ENCODE measurements at places on chromosomes 1 and 21. TPM values are rescaled to one million over a fixed set of nuclear protein-coding genes. Genes with fewer than 3 reads are reported as not detected.

- no peak for DNase-seq
Measured at GRCh38 chr21:43728154-43728466, 9.2 kb downstream of the PDXK start.

SZT2 gene
- 16.2 TPM for total RNA-seq

DNA sequence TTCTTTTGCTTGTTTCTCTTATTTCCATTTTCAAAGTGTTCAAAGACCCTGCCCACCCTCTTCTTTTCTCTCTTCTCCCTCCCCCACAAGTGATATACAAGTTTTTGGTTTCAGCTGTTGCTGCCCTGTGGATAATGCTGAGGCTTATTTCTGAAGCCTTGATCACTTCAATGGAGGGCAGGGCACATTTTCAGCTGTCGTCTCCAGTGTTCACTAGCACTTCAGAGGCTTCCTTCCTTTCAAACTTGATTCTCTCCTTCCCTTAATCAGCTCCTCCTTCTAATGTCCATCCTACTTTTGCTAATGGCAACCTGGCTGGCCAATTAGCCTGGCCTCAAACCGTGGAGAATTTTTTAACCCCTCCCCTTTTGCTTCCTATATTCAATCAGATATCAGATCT is 435.7 kb upstream of the RUNX1 start:
- no peak for DNase-seq

DNA sequence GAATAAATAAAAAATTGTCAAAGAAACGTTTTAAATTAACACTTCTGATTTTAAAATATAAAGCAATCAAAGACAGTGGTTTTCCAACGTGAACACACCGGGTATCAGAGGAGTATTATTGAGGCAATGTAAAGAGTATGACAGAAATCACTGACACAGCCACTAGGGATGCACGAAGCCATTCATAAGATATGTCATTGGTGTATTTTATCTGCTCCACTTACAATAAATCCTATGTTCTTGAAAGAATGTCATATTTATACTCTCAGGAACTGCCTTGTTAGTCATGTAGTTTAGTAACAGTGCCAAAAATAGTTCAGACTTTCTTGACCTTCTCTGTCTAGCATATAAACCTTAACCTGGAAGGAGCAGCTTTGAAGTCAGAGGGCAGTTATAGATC is 835.0 kb upstream of the NCAM2 start:
- no peak for DNase-seq

CCDC18 gene
- total RNA-seq = 10.5 TPM

DNA sequence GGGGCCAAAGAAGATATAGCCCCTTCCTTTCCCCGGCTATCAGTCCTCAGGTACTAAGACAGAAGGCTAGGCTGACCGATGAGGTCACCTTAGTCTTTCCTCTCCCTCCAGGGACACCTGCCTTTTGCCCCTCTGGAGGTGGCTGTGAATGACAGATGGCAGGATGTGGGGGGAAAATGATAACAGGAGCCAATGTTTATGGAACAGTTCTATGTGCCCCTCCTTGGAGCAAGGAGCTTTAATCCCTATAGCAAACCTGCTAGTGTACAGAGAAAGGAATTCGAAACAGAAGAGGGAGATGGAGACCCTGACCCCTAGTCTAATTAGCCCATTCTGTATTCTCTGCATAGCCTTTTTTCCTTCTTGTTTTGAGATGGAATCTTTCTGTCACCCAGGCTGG is 28.1 kb downstream of the SERINC2 start:
- no peak for DNase-seq

Measured in NCI-H460 (cell line).